ENCODE measurements at places on chromosomes 3 and 15. TPM values are rescaled to one million over a fixed set of nuclear protein-coding genes. Genes with fewer than 3 reads are reported as not detected.

DNA sequence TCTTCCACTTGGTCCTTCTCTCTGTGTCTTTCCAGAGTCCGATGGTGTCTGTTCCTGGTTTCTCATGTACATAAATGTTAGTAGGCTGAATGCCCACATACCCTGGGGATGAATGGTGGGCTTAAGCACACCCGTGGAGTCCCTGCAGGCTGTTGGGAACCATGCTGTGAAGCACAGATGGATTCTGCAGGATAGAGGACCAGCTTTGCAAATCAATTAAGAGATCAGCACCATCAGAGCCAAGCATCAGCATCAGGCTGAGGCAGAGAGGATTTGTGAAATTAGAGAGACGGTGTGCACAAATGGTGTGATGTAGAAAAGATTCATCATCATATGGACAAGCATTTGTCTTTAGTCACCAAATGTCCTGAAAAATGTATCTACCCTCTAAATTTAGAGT is 127.1 kb downstream of the SV2B start:
- no peak for DNase-seq
- no peak overlapping the region for H3K4me3 ChIP-seq
- H3K4me1 ChIP-seq: no peaks in the 10 kb centered on the region
- H3K36me3 ChIP-seq: no peaks in the 10 kb centered on the region
- peaks cover 68% of the 10 kb centered on the region for H3K27me3 ChIP-seq
- no peak overlapping the region for H3K27ac ChIP-seq

DNA sequence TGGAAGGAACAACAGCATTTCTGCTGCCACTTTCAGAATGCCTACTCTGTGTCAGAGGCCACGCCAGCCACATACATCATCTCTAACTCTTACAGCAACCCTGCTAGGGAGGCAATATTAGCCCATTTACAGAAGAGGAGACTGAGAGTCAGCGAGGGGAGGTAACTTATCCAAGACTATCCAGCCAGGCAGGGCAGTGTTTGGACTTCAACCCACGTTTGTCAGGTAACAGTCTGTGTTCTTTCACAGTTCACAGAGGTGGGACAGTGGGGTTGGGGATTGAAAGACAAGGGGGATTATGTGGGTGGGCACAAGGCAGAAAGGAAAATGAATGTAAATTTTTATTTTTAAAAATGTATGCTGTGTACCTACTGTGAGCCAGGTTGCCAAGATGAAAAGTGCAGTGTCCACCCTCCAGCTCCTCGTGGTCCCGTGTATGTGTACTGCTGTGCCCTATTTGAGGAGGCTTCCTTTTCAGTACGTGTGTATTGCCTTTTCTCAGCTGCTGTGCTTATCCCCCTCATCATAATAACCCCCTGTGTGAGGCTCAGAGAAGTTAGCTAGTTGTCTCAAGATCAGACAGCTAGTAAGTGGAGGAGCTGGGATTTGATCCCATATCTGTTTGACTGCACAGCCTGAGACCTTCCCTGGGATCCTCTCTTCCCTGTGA is 16.5 kb upstream of the ATP2B2 start:
- DNase-seq: no peak
- H3K4me3 ChIP-seq: no peak overlapping the region
- H3K36me3 ChIP-seq: no peaks in the 10 kb centered on the region
- H3K4me1 ChIP-seq: no peaks in the 10 kb centered on the region

GRCh38 chr3:181458857-181459256 is 252.9 kb upstream of the SOX2 start:
- H3K4me1 ChIP-seq: peaks cover 6% of the 10 kb centered on the region
- no peak for DNase-seq
- no peaks in the 10 kb centered on the region for H3K27me3 ChIP-seq
- H3K4me3 ChIP-seq: no peak overlapping the region

GRM7 gene
- total RNA-seq: not detected

- peak overlapping the region; percentile 48 for H3K4me3 ChIP-seq
- peaks cover 24% of the 10 kb centered on the region for H3K4me1 ChIP-seq
- peak; percentile 86 for DNase-seq
- no peaks in the 10 kb centered on the region for H3K27me3 ChIP-seq
Observed at GRCh38 chr3:24299806-24300626, 194.6 kb downstream of the THRB start.

DNA sequence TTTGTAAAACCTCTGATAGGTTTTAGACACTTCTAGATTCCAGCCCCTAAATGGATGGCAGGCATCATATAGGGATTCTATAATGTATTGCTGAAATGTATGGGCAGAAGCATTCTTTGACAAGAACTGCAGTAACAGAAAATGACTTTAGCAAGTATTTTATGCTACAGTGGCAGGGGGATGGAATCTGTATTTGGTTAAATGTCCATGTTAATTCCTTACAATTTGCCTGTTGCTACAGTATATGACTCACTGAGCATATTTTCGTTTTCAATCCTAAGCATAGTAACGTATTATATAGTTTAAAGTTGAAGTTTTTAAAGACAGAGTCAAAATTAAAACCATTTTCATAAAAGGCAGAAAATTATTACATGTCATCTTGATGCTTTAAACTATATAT is 150.1 kb downstream of the MEX3B start:
- H3K27me3 ChIP-seq: no peaks in the 10 kb centered on the region
- peaks cover 16% of the 10 kb centered on the region for H3K4me1 ChIP-seq
- no peak for DNase-seq
- no peak overlapping the region for H3K4me3 ChIP-seq

DNA sequence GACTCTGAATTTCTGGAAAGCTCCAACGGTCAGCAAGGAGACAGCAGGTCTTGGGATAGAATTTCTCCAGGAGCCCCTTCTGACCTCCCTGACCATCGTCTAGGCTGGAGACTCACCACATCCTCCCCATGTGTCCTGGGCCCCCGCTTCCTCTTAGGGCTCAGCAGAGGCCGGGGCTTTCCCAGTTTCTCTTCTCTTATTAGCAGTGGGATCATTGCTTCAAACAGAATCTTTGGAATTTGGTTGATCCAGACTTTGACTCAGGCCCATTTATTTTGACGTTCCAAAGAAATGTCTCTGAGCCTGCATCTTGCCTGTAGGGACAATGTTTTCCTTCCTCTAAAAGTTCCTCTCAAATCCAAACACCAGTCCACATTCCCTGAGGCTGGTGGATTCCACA is 38.4 kb upstream of the SLC6A6 start:
- H3K4me1 ChIP-seq: no peaks in the 10 kb centered on the region
- peaks cover 54% of the 10 kb centered on the region for H3K27me3 ChIP-seq
- no peak for DNase-seq
- no peak overlapping the region for H3K27ac ChIP-seq
- H3K4me3 ChIP-seq: no peak overlapping the region

DNA sequence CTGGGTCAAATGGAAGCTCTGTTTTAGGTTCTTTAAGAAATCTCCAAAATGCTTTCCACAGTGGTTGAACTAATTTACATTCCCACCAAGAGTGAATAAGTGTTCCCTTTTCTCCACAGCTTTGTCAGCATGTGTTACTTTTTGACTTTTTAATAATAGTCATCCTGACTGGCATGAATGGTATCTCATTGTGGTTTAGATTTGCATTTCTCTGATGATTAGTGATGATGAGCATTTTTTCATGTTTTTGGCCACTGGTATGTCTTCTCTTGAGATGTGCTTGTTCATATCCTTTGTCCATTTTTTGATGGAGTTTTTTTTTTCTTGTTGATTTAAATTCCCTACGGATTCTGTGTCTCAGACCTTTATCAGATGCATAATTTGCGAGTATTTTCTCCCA is 745.0 kb upstream of the BCHE start:
- no peak for DNase-seq
- H3K4me1 ChIP-seq: no peaks in the 10 kb centered on the region
- H3K36me3 ChIP-seq: no peaks in the 10 kb centered on the region
- H3K27ac ChIP-seq: no peak overlapping the region

DNA sequence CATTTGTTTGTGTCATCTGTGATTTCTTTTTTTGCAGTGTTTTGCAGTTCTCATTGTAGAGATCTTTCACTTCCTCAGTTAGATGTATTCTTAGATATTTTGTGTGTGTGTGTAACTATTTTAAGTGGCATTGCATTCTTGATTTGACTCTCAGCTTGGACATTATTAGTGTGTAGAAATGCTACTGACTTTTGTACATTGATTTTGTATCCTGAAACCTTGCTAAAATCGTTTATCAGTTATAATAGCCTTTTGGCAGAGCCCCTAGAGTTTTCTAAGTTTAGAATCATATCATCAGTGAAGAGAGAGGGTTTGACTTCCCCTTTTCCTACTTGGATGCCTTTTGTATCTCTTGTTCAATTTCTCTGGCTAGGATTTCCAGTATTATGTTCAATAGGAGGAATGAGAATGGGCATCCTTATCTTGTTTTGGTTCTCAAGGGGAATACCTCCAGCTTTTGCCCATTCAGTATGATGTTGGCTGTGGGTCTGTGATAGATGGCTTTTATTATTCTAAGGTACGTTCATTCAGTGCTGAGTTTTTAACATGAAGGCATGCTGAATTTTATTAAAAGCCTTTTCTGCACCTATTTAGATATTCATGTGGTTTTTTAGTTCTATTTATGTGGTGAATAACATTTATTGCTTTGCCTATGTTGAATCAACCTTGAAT is 211.7 kb downstream of the MBNL1 start:
- no peaks in the 10 kb centered on the region for H3K36me3 ChIP-seq
- H3K27ac ChIP-seq: no peak overlapping the region
- H3K4me1 ChIP-seq: no peaks in the 10 kb centered on the region
- H3K4me3 ChIP-seq: no peak overlapping the region
- H3K27me3 ChIP-seq: no peaks in the 10 kb centered on the region
- DNase-seq: no peak

GRCh38 chr15:83094583-83094982 is 12.9 kb upstream of the TM6SF1 start:
- DNase-seq: no peak
- no peaks in the 10 kb centered on the region for H3K4me1 ChIP-seq
- H3K4me3 ChIP-seq: no peak overlapping the region
- H3K27me3 ChIP-seq: peaks cover 7% of the 10 kb centered on the region
- H3K36me3 ChIP-seq: peaks cover 4% of the 10 kb centered on the region

DNA sequence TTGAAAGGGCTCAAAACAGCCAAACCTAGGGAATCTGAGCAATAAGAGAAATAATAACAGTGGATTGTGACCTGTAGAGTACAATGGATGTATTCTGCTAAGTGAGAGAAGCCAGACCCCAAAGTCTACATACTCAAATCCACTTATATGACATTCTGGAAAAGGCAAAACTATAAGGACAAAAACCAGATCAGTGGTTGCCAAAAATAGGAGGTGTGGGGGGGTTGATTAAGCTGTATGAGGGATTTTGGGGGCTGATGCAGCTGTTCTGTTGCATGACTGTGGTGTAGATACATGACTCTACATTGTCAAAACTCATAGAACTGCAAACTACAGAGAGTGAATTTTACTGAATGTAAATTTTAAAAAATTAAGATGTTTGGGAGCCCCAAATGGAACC is 20.1 kb upstream of the CGNL1 start:
- no peaks in the 10 kb centered on the region for H3K36me3 ChIP-seq
- DNase-seq: no peak
- no peak overlapping the region for H3K4me3 ChIP-seq
- no peak overlapping the region for H3K27ac ChIP-seq
- no peaks in the 10 kb centered on the region for H3K4me1 ChIP-seq
- no peaks in the 10 kb centered on the region for H3K27me3 ChIP-seq

SST gene
- total RNA-seq: not detected

MINDY4B gene
- total RNA-seq: not detected

CHL1 gene
- total RNA-seq: not detected

GRCh38 chr3:21825684-21826083 is 74.7 kb upstream of the ZNF385D start:
- H3K4me3 ChIP-seq: no peak overlapping the region
- H3K27ac ChIP-seq: no peak overlapping the region

DNA sequence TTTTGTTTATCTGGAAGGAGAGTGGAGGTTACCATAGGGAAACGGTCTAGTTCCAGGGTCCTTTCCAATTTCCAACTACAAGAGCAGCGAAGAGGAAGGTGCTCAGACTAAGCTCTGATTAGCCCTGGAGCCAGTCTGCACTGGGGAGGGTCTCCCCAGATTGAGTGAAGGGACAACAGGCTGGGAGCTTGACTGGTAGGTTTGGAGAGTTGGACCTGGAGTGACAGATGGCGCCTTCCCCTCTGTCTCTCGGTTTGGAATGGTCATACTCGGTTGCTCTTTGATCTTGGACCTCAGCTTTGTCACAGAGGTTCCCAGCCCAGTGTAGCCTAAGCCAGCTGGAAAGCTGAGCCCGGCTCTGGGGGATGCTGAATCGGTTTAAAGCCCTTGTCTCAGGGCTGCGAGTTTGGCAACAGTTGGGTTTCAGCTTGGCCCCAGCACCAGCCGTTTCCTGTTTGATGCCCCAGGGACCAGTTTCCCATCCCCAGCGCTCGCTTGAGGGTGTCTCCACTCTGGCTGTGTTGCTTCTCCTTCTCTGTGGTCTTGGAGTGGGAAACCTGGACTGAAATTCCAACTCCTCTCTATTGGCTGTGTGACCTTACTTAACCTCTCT is 53.1 kb upstream of the ULK4 start:
- H3K27ac ChIP-seq: peak overlapping the region; percentile 70
- no peak for DNase-seq
- H3K4me1 ChIP-seq: peaks cover 29% of the 10 kb centered on the region

- H3K27me3 ChIP-seq: peaks cover 21% of the 10 kb centered on the region
- H3K4me1 ChIP-seq: peaks cover 9% of the 10 kb centered on the region
- peak; percentile 67 for DNase-seq
- H3K4me3 ChIP-seq: no peak overlapping the region
- H3K27ac ChIP-seq: no peak overlapping the region
Observed at GRCh38 chr3:33883538-33883950, 85.1 kb downstream of the PDCD6IP start.

GOLGA8N gene
- 9.1 TPM for total RNA-seq

- no peak overlapping the region for H3K27ac ChIP-seq
- peaks cover 56% of the 10 kb centered on the region for H3K36me3 ChIP-seq
- no peaks in the 10 kb centered on the region for H3K4me1 ChIP-seq
- no peak overlapping the region for H3K4me3 ChIP-seq
Observed at GRCh38 chr3:47601281-47601680, 22.6 kb upstream of the CSPG5 start.

ADGRG7 gene
- total RNA-seq: not detected

CEP152 gene
- total RNA-seq: 6.5 TPM

GRCh38 chr3:83003917-83004316 is 1242.5 kb upstream of the GBE1 start:
- H3K4me3 ChIP-seq: no peak overlapping the region
- no peaks in the 10 kb centered on the region for H3K27me3 ChIP-seq
- DNase-seq: no peak
- H3K27ac ChIP-seq: no peak overlapping the region
- H3K4me1 ChIP-seq: no peaks in the 10 kb centered on the region

GRCh38 chr15:70525551-70525950 is 237.8 kb downstream of the UACA start:
- H3K4me1 ChIP-seq: peaks cover 15% of the 10 kb centered on the region
- no peaks in the 10 kb centered on the region for H3K36me3 ChIP-seq
- H3K4me3 ChIP-seq: no peak overlapping the region

- no peak overlapping the region for H3K27ac ChIP-seq
- peaks cover 30% of the 10 kb centered on the region for H3K27me3 ChIP-seq
- H3K36me3 ChIP-seq: no peaks in the 10 kb centered on the region
Observed at GRCh38 chr3:38599886-38600285, 49.6 kb downstream of the SCN5A start.
